ENCODE measurements at places on chromosomes 6 and 20.

- no peak for DNase-seq
These were observed 229.4 kb downstream of the ANKRD60 start for GRCh38 chr20:57998981-57999464.

- DNase-seq, result peak; percentile 18
These were observed 45.9 kb upstream of the RALY start for GRCh38 chr20:33947709-33948295.

GRCh38 chr6:3748208-3749066 lies 3.1 kb downstream of the PXDC1 start:
- peak; percentile 79 for DNase-seq

DNA sequence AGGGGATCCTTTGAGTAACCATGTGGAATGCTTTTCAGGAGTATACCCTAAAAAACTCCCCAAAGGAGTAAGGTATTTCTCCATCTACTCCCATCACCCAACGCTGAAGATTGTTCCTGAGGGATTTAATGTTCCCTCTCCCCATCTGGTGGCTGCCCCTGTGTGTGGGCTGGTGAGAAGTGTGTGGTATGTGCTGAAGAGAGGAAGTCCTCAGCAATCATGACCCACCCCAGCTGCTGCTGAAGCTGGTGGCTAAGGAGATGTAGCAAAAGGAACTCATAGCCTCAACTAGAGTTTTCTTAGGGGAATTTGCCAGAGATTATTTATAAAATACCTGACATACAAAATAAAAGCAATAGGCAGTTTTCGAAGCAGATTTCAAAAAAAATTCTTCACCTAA lies 114.3 kb upstream of the JAG1 start:
- no peak for DNase-seq
